RKO (cell line): ENCODE measurements at places on chromosomes 2 and 18.

DNA sequence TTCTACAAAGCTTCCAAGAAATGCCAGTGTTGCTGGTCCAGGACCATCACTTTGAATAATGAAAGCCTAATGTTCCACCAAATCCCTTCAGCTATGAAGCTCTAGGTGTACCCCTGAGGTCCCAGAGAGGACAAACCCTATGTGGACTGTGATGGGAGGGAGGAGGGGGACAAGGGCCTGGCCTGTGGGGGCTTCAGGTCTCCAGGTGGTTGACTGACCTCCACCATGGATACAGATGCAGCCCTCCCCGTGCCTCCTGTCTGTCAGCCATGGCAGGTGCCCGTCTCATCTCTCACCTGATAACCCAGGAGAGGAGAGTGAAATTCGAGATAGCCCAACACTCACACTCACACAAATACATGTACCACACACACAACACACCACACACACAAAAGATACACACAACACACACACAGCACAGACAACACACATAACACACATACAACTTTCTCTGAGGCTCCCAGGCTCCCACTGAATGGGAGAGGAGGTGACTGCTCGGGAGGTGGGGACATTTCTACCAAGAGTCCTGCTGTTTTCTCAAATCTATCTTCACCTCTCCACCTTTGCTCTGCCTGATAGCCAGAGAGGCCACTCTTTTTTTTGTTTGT lies 12.8 kb upstream of the RHOB start:
- no peak for DNase-seq

GRCh38 chr2:3899536-3900155 lies 196.3 kb downstream of the DCDC2C start:
- DNase-seq: no peak

DNA sequence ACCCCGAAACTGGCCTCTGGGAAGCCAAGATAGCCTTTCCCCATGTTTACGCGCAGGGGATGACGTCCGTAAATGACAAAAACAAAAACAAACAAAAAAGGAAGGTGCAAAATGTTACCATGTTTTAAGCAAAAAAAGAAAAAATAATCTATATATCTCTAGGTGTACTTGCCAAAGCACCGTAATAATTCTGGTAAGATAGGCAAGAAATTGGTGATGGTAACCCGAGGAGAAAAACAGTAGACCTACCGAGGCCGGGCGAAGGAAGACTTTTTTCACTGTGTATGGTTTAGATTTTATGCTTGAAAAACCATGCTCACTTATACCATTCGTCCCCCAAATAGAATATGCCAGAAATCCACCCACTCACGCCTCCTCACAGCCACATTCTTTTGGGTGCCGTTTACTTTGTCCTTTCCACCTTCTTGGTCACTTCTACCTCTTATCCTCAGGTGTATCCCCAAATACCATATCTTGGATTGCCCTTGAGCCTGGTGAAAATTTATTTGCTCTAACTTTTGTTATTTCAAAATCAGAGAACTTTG lies 8.0 kb downstream of the GATA6 start:
- no peak for DNase-seq

GRCh38 chr18:58781627-58782194 lies 83.0 kb upstream of the ZNF532 start:
- peak; percentile 73 for DNase-seq

DNA sequence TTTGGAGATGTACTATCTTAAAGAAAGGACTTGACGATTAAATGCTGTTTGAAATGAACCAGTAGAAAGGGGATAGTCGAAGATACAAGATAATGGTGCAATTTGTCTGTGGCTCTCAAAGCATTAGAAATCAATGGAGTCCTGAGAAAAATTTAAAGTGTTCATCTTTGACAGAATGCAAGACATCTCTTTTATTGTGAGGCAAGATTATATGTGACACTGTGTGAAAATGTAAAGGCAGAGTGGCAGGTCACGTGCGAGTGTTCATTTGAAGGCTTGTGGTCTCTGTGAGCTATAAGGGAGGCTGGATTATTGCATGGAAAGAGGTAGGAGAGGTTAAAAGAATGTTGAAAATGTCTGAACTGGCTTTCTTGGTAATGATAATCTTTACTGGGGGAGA lies 709.2 kb downstream of the DSC3 start:
- no peak for DNase-seq

DNA sequence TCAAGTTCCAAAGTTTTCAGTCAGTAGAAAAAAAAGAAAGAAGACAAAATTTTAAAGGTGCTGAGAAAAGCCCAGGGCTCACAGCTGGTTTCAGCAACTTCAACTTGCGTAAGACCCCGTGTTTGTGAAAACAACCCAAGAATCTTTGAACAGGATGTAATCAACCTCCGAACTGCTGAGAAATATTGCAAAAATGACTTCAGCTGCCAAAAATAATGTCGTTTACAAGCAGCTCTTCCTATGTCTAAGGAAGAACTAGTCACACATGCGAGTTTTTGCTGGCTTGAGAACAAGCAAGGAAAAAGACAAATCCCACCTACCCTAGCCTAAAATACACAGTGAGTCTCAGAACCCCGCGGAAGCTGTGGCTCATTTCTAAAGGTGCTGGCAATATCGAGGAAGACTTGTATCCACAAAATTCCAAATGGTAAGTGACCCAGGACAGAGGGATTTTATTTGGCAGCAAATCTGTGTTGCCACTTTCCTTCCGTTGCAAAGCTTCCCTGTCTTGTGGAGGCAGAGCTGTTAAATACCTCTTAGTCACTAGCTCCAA lies 59.8 kb upstream of the SLC8A1 start:
- DNase-seq: no peak

DNA sequence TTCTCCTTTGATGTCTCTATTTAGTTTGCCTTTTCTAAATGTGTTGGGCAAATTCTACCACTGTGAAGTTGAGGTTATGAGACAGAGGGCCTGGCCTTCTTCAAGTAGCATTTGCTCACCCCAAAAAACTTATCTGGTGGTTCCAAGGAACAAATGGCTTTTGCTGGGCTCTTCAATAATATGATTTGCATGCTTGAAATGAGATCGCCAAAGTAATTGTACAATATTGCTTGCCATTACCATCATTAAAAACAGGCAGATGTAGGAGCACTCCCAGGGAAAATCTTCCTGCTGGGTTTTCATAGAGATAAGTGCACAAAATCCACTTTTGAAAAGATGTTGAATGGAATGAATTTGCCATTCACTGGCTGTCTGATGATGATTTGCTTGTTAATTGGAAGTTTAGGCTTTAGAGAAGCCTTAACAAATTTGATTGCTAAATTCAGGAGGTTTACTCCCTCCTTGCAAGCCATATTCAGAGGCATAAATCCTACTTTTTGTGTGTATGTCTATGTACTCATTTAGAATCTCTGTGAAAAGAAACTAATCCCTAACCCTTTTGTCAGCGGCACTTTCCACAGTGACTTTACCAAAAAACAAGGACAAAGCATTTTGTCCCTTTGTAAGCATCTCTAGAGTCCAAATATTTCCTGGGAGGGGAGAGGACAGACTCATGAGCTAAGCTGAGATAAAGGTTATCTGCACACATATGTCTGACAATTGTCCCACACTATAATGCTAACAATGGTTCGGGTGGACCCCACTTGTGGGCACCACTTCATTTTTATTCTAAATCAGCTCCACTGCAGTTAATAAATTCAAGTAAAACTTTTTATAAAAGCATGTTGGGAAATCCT lies 240.8 kb upstream of the PIK3C3 start:
- no peak for DNase-seq

DNA sequence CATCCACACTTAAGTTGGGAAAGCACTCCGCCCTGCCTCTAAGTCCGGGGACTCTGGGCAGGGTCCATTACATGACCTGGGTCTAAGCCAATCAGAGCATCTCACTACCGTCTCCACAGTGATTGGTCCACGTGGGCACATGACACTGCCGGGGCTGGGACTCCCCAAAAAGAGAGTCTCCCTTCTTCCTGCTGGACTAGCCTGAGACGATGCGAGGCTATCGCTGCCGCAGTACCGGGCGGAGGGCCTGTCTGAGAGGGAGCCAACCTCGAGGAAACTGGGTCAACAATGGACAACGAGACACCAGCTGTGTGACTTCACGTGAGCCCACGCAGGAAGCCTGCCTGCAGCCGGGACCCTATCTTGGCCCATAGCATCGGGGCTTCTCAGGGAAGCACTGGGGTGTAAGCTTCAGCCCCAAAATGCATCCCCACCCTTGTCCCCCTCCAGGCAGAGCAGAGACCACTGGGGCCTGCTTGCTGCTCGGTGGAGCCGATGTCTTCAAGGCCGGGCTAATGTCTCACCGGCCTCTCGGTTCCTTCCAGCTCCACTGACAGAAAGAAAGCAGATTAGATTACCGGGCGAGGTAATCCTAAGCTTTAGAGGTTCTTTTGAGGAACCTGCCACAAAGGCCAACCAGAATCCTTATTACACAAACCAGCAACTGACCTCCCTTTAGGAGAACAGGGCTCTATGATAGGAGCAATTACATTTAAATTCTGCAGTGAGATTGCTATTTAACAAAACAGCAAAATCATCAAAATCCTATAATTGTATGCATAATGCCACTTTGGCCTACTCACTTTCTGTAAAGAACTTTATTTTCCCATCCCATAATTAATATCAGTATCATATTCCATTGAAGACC lies 21.3 kb upstream of the COPS8 start:
- DNase-seq: no peak

DNA sequence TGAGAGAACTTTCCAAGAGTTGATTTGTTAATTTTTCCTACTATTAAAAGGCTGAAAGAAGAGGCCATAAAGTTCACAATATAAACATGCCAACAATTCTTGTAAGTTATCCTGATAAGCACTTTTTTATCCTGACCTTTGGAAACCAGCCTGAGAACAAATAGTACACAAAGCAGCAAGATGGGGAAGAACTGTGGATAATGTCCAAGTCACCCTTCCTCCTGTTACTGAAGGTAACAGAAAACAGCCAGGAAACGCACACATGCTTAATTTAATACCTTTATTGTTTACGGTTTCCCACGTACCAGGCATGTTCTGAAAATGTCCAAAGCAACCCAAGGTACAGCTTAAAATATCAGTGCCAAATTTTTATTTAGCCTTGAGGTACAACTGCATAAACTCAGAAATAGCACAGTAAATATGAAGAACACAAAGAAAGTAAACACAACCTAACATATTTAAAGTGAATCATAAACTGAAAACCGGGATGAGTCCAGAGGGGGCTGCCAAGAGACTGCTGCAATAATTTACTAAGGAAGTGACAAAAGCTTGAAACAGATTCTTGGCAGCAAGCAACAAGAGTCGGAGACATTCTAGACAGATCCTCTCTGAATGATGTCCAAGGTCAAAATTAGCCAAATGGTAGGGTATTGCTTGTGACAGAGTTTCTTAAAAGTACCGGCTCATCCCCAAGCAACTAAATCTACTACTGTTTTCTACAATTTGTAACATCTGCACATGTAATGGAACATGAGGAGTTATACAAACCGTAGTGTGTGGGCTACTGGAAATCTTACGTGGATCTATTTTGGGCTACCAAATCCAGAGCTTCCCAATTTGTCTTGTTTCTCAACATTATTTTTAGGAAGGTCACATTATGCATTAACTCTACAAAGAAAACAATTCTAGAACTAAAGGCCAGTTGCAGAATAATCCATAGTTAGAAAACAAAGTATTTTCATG lies 93.2 kb downstream of the CABYR start:
- no peak for DNase-seq

GRCh38 chr2:65300761-65301711 lies 73.4 kb downstream of the ACTR2 start:
- no peak for DNase-seq

DNA sequence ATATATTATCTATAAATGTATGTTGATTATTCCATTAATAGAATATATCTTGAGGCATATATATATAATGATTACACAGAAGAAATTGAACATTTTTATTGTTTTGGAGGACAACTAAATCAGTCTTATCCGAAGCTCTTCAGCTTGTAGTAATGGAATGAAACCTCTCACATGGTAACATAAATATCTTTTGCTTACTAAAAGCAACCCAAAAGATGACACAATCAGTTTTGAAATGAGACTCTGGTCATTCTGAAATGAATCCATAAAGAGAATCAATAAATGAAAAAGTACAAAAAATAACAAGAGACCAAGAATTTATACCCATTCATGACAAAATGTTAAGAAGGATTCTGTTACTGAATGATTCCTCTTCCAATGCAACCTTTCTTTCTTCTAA lies 110.2 kb downstream of the FIGN start:
- no peak for DNase-seq

GRCh38 chr2:218501665-218502064 lies 66.5 kb downstream of the USP37 start:
- no peak for DNase-seq

GRCh38 chr2:240244543-240244942 lies 104.1 kb upstream of the OTOS start:
- no peak for DNase-seq

GRCh38 chr18:74589021-74589420 lies 8.6 kb upstream of the ZNF407 start:
- DNase-seq: no peak

GRCh38 chr18:58391231-58391825 lies 237.6 kb downstream of the ALPK2 start:
- DNase-seq: no peak

DNA sequence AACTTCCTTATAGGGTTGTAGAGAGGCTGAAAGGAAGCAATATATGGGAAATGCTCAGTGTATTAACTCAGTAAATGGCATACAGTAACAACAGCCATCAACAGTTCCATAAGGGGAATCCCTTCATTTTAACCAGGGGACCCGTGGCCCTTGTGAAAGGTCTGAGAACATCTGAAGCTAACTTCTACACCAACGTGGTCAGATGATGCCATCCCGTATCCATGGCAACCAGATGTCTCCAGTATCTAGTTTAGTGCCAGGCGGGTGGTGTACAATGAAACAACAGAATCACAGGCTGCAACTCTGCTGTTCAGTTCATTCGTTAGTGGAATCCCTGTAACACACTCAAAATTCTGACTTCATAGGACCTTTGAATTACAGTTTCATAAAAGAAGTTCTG lies 162.3 kb downstream of the TGIF1 start:
- no peak for DNase-seq

- no peak for DNase-seq
These were observed 183.3 kb downstream of the LTBP1 start for GRCh38 chr2:33130054-33130447.

- DNase-seq: no peak
These were observed 63.2 kb downstream of the NDUFA10 start for GRCh38 chr2:239961662-239962613.

- no peak for DNase-seq
These were observed 54.3 kb downstream of the INPP5D start for GRCh38 chr2:233114421-233114861.

DNA sequence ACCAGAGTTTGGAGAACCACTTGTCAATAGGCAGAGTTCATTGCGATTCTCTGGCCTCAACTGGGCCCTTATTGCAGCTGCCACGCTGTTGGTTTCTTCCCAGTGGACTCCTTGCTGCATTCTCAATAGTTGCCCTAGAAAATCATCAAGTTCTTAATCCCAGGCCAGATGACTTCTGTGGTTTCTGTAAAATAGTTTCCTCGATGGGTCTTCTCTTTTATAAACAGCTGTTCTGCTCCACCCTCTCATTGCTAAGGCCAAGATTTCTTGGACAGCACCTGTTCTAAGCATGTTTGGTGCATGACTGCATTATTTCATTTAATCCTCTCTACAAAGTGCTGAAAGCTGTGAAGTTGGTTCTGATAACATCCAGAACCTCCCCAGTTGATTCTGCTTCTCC lies 131.0 kb downstream of the BCL2L11 start:
- DNase-seq: no peak

GRCh38 chr2:28413152-28413898 lies 20.7 kb downstream of the FOSL2 start:
- no peak for DNase-seq
